Activated CD4-positive, alpha-beta T cell treated with anti-CD3 and anti-CD28 coated beads, Interleukin-2, amount 50 U/mL, for 1 hour (primary cell): ENCODE measurements at places on chromosomes 12 and 14.

DNA sequence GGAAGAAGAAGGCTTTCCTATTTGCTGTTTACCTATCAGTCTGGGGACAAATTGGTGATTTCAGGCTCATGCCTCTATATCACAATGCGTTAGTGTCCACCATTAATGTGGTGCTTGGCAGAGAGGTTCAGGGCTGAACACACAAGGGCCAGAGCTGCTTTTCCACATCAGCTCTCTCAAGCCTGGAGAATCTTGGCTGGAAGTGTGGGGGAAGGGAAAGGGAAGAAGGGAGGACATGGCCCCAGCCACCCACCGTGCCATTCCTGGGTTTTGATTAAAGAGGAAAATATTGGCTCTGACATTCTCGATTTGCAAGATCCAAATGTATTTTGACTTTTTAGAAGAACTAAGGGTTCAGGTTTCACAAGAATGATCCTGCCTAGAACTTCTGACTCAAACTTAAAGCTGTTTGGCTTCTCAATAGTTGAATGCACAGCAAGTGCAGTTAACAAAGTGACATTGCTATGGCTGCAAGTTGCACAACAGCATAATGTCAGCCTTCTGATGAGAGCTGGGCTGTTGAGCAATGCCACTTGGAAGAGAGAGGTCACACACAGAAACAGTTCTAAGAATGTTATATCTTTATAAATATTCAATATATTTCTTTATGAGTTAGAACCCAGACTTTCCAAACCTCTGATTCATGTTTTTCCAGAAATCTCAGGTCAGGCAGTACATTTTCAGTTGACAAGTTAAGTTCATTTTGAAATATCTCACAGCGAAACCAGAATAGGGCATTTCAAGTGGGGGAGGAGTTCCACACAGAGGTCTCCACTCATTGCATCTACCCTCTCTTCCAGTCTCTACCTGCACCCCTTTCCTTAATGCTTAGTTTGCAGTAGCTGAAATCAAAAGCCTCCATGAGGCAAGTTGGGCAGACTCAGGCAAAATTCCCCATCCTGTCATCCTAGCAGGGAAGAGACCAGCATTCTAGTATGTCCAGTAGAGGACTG, 25.3 kb downstream of the IGF1 start:
- no peak for DNase-seq

- no peak for DNase-seq
These were observed 47.0 kb upstream of the PLBD1 start for GRCh38 chr12:14614704-14615121.

- DNase-seq, result no peak
These were observed 290.4 kb downstream of the SLC16A7 start for GRCh38 chr12:59886131-59886733.

- no peak for DNase-seq
These were observed 102.7 kb upstream of the DACT1 start for GRCh38 chr14:58535044-58535443.

GRCh38 chr14:101230851-101231550, 327.5 kb upstream of the RTL1 start:
- no peak for DNase-seq
